ENCODE measurements at places on chromosomes 1 and 21.
A peak's percentile ranks its signal among the peaks of the same experiment; 100 is the strongest.

GRCh38 chr1:186498695-186499389 is 37.9 kb upstream of the PDC start:
- no peak for DNase-seq

DNA sequence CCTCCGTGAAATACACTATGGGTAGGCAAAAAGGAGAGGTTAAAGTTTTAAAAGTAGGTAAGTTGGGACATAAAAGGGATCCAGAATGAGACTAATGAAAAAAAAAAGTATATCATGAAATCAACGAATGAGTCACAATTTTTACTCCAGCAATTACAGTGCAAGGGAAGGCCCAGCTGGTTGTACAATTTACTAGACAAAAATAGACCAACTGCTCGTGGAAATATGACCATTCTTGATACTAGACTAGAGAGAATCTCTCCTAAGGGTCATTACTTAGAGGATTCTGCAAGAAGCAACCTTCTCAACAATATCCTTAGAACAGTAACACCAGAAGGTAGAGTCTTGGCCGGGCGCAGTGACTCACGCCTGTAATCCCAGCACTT is 55.1 kb upstream of the EFHD2 start:
- no peak for DNase-seq

DNA sequence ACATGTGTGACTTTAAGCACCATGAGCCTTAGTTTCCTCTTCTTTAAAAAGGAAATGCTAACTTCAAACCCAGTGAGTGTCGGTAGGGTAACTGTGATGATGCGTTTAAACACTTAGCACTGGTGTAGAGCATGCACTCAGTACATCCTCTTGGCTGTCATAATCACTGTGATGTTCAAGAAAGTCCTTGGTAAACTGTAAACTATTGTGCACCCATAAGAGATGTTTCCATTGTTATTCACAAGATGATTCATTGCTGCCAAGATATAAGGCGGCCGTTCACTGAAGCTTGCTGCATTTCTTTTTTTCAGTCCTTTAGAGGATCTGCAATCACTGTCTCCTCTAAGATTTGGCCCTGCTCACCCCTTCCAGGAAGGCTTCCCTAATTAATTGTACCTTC is 61.8 kb upstream of the DAB1 start:
- DNase-seq: no peak

- DNase-seq: no peak
Measured at GRCh38 chr1:43082740-43083139, 89.3 kb downstream of the EBNA1BP2 start.

GRCh38 chr1:192974701-192975100 is 84.5 kb downstream of the UCHL5 start:
- no peak for DNase-seq

GRCh38 chr1:226050133-226050532 is 12.4 kb upstream of the H3-3A start:
- no peak for DNase-seq

- DNase-seq: peak; percentile 58
Measured at GRCh38 chr1:6384962-6385361, 8.6 kb downstream of the ACOT7 start.

- DNase-seq: no peak
Measured at GRCh38 chr21:31730712-31731055, 1.2 kb downstream of the SCAF4 start.

DNA sequence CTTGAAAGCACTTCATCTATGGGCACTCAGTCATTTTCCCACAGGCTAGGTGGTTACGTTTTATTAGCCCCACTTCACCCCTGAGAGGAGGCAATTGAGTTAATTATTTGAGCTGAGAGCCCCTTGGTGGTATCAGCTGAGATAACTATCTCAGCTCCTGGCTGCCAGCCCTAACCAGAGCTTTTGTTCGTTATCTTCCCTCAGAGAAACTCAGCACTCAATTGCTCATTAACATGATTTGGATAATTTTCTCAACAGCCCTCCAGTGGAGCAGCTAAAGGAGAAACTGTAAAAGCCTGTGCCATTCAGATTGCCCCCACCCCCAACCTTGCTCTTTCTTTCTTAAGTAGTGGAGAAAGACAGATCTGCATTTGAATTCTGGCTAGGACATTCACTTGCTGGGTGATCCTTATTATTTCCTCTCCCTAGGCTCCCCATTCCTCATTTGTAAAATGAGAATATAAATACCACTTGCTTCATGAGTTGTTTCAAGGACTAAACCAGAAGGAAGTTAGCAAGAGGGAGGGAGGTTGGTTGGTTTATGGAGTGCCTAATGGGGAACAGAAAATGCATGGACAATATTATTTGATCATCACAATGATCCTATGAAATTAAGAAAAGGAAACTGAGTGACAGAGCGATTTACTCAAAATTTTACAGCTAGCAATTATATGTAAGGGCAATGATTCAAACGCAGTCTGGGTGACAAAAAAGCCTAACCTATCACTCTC is 218.7 kb upstream of the FGGY start:
- DNase-seq: peak; percentile 93

GRCh38 chr1:40575336-40575735 is 43.9 kb downstream of the ZNF684 start:
- DNase-seq: no peak

- no peak for DNase-seq
Measured at GRCh38 chr1:83026745-83027144, 972.2 kb downstream of the TTLL7 start.

- no peak for DNase-seq
Measured at GRCh38 chr1:218514689-218515088, 169.6 kb downstream of the TGFB2 start.

DNA sequence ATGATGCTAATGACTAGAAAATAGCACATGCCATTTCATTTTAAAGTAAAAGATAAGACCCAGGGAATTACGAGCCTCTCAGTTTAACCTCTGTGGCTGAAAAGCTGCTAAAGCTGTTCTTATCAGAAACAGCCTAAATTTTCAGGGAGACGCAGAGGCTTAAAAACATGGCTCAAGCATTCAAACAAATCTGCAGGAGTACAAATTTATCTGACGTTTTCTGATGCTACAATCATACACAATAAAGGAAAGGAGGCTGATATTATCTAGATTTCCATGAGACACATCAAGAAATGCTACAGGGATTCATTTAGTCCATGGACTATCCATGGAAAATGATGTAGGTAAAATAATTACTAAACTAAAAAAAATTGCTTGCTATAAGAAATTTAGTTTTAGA is 65.3 kb upstream of the SCYL3 start:
- no peak for DNase-seq

GRCh38 chr1:17605582-17606344 is 66.3 kb downstream of the ARHGEF10L start:
- DNase-seq: peak; percentile 50

GRCh38 chr1:235516862-235517446 is 12.7 kb upstream of the B3GALNT2 start:
- no peak for DNase-seq

DNA sequence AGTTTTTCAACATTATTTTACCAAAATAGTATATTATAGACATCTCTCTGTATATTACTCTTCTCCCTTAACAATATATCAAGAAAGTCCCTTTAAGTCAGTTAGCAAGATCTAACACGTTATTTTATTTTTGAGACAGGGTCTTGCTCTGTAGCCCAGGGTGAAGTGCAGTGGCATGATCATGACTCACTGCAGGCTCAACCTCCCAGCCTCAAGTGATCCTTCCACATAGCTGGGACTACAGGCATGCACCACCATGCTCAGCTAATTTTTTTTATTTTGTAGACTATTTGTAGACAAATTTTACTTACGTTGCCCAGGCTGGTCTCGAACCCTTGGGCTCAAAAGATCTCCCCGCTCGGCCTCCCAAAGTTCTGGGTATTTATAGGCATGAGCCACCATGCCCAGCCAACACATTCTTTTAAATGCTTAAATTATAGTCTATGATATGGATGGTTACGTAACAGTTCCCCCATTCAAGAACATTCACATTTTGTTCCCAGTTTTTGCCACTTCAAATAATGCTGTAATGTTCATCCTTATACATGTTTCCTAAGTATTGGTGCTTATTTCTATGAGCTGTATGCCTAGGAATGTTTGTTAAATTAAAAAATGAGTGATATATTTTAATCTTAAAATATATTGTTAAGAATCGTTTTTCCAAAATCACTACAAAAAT is 70.4 kb downstream of the TUT4 start:
- no peak for DNase-seq

- DNase-seq: no peak
Measured at GRCh38 chr1:118101515-118101844, 83.5 kb downstream of the SPAG17 start.

- peak; percentile 20 for DNase-seq
Measured at GRCh38 chr1:100440075-100440809, 87.9 kb downstream of the CDC14A start.

DNA sequence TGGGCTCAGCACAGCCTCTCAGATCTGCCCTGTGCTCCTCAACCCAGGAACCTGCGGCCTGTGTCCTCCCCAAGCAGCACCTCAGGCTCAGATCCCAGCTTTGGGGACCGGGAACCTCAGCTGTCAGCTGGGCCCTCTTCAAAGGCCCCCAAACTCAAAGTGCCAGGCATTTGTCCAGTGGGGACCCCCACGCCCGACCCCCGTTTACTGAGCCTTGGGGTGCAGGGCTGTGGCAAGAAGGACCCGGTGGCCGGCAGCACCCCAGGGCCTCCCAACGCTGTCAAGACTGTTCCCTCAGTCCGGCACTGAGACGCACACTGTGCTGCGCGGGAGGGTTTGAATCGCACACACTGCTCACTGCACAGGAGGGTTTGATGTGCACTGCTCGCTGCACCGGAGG is 35.0 kb downstream of the MORN1 start:
- DNase-seq: no peak

DNA sequence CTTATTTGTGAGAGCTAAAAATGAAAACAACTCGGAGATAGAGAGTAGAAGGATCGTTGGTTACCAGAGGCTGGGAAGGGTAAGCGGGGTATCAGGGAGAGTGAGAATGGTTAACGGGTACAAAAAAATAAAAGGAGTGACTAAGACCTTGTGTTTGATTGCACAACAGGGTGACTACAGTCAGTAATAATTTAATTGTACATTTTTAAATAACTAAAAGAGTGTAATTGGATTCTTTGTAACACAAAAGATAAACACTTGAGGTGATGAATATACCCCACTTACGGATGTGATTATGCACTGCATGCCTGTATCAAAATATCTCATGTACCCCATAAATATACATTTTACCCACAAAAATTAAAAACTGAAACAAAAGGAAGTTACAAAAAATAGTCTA is 29.4 kb downstream of the FOXJ3 start:
- no peak for DNase-seq

DNA sequence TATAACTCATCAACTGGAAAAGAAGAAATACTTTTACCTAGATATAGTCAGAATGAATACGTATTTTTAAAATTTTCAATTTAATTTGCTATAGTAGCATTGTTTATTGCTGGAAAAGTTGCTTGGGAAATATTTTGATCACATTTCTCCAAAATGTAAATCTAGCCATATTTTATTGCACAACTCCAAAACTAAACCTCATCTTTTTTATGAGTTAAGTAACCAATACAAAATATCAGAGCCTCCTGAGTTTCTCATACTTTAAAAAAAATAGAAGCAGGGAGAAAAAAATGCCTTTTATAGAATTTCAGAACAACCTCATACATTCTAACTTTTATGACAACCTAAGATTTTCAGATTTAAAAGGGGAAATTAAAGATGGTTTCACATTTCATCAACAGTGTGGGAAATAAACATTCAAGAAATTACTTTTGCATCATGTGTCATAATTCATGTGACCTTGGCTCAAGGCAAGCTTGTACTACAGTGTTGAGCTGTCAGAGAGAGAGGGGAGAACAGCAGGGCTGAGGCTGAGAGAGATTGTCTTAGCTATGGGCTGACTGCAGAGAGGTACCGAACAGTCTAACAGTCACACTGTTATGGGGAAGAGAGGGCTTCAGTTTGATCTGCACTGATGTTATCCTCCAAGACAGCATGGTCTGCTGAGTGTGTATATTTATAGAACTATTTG is 519.0 kb downstream of the LTN1 start:
- no peak for DNase-seq

DNA sequence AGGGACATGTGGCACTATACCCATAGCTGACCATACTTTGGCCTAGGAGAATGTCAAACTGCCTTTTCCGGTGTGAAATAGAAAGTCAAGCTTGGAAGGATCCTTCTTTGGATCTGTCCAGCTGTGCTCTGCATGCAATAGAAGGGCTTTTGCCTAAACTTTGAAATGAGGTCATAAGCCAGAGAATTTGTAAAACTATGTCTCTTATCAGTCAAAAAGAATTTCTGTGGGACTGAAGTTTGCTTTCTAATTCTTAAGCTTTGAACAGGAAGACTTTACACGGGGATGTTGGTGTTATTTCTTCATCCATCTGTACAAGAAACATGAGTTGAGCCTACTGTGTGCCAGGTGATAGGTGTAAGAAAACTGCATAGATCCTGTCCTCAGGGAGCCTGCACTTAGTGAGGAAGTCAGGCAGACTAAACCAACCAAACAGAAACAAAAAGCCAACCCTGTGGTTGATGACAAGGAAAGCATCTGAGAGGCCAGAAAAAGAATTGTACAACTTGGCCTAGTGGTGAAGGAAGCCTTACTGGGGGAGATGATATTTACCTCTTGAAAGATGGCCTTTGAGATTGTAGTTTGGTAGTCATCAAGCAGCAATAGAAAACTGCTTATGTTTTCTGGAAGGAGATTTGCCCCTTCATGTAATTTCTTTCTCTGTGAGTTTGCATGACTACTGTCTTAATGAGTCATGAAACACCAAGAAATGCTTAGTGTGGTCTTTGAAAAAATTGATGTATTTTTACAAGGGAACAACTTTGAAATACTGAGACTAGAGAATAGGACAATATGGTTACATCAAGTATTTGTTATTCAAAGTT is 24.8 kb downstream of the TGFB2 start:
- no peak for DNase-seq

DNA sequence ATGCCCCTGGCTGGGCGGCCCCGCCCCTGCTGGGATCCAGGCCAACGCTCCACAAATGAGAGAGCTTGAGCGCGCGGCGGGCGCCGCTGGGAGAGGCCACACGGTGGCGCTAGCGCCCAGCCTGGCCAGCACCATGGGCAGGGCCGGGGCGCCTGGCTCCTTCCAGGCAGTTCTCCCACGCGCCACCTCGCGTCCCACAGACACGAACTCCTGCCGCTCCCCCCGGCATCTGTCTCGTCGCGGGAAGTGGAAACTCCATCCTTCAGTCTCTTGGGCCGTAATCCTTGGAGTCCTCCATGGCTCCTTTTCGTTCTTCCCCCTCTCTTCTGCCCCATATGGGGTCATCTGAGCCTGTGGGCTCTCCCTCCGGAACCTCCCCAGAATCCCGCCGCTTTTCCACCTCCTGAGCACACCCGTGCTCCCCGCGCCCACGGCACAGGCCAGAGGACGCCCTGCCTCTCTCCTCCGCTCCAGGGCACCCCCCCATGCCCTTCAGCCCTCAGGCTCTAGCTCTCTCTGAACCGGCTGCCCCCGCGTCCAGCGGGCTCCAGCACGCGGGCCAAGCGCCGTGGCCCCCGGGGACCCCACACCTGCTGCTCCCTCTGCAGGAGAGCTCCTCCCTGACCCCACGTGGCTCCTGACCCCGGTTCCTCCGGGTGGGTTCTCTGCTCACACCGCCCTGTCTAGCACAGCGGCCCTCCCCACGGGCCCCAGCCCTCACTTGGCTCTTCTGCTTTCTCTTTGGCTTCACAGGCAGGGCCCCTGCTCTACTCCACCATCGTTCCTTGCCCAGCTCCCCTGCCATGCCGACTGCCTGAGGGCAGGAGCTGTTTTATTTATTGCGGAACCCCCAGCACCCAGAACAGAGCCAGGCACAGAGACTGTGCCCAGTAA is 31.9 kb upstream of the EDN2 start:
- DNase-seq: peak; percentile 61

- DNase-seq: no peak
Measured at GRCh38 chr1:19458815-19459417, 26.4 kb downstream of the CAPZB start.

Measured in DMS79 (cell line).